Neuronal stem cell (in vitro differentiated cells): ENCODE measurements at places on chromosomes 5 and 9.

DNA sequence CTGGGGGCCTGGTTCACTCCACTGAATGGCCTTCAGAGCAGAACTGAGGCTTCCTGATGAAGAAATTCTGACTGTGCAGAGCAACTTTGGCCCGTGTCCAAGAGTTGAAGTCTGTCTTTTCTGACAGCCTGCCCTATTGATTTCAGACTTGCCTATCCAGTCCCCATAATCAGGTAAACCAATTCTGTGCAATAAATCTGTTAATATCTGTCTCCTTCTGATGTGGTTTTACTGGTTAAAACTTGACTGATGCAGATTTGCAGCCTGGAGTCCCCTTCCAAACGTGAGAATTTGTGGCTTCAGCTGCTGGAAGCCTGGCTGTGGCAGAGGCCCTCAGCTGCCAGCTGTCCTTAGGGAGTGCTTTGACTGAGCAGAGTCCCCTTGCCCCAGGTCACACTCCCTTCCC is 283.9 kb upstream of the ANKRD55 start:
- no peak for DNase-seq

- no peak for DNase-seq
These were observed 275.0 kb downstream of the PLK2 start for GRCh38 chr5:58184910-58185309.

DNA sequence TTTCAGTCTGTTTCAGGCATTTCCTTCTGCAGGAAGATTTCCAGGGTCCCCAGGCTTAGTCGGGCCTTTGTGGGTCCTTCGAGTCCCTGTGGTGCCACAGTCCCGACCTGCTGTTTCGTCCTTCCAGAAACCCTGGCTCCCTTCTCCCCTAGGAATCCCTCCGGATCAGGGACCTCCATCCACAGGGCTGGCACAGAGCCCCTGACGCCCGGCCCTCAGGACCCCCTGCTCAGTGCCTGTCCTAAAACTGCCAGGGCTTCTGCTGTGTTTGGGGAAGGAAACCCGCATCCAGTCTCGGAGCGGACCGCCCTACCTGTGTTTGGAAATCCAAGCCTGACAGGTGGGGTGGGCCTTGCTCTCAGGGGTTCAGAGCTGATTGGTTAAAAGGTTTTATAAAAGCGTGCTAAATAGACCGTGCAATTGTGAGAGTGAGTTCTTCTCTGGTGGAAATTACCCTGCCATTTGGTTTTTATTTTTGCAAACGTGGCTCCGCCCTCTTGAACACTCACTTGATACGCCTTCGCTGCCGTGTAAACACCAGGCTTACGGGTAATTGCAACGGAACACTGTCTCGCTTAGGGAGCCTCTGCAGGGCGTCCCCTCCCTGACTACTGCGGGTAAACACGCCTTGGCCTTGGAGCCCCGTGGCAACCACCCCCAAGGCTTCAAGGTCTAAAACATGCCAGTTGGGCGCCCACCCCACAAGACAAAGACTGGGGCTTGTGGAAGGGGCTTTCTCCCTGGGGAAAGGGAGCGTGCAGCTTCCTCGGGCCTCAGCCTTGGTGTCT is 121.2 kb downstream of the PHF2 start:
- no peak for DNase-seq

- DNase-seq, result no peak
These were observed 216.6 kb downstream of the TLE1 start for GRCh38 chr9:81472701-81473100.

- no peak for DNase-seq
These were observed 41.0 kb downstream of the AOPEP start for GRCh38 chr9:94767331-94768072.

DNA sequence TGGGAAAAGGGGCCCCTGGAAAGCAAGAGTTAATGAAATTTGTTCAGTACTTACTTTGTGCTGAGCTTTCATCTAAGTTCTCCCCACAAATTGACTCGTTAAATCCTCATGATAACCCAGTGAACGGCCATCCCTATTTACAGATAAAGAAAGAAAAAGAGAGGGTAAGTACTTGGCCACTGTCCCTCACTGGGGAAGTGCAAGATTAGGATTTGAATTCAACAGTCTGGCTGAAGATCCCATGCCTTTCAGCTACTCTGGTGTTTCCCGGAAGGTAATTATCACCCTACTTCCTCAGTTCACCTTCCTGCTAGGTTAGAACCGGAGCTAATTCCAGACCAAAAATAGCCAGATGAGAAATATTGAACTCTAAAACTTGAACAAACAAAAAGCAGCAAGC is 269.2 kb upstream of the TLE4 start:
- no peak for DNase-seq

GRCh38 chr9:131441441-131441840 is 47.6 kb downstream of the PRRC2B start:
- no peak for DNase-seq

- DNase-seq, result no peak
These were observed 92.3 kb downstream of the STRBP start for GRCh38 chr9:123175854-123176629.

- no peak for DNase-seq
These were observed 100.3 kb downstream of the MRPS30 start for GRCh38 chr5:44909004-44909403.

GRCh38 chr9:123282362-123283047 is 14.1 kb upstream of the STRBP start:
- DNase-seq, result no peak

- DNase-seq, result no peak
These were observed 36.1 kb upstream of the NXNL2 start for GRCh38 chr9:88498880-88499279.

DNA sequence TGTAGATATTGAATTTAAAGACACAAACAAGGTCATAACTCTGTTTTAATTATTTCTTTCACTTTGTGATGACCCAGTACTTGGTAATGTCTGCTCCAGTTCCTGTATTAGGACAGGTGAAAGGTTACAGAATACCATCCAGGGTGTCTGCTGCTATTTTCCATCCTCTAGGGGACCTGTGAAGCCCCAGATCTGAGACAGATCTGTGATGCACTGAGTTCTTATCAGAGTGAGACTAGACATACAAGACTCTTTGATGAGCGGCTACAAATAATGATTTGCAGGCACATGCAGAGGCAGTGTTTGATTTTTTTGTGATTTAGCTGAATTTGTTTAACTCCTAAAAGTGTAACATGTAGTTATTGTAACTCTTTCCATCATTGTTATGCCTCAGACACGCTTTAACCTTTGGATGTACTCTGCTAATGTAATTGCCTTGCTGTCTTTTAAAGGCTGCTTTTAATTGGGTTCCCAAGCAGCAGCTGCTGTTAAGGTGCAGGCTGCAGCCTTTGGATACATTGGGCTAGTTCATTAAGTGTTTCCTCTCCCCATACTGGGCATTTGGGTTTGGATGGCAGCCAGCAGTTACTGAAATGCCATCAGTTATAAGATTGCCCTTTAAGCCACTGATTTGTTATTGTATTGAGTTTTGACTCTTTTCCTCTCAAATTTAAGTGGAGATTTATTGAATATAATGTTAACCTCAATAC is 63.3 kb downstream of the RASGRF2 start:
- no peak for DNase-seq

DNA sequence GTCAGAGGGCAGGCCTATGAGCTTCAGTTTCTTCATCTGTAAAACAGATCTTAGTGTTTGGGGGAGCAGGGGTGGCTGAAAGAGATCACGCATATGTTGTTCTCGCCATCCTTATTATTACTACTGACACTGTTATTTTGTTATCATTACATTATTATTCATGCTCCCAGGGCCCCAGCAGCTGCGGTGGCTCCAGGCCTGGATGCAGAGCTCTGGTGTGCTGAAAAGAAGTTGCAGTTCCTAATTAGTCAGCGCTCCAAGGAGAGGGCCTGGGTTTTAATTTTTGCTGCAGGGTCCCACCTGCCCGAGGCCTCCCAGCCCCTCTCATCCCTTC is 19.5 kb downstream of the CXXC5 start:
- no peak for DNase-seq

GRCh38 chr9:81145331-81145963 is 543.9 kb downstream of the TLE1 start:
- DNase-seq, result no peak

DNA sequence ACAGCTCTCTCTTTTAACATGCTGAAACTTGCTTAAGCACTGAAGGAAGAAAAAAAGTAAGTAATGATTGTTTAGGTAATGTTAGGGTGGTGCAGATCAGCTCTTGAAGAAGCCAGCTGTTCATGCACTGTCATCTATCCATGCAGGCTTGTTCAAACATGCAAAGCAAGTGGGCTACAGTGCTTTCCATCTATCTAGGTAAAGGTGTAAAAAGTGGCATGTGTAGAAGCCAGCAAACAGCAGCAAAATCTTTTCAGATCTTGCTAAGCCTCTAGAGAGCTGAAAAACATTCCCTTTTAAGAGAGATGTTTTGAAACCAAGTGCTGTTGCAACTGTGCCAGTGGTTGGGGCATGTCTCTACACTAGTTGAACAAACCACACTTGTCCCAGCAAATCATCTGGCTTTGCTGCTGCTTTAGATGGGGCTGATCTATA is 214.4 kb downstream of the EFNA5 start:
- no peak for DNase-seq

GRCh38 chr9:72187121-72187695 is 38.0 kb downstream of the GDA start:
- DNase-seq, result no peak

DNA sequence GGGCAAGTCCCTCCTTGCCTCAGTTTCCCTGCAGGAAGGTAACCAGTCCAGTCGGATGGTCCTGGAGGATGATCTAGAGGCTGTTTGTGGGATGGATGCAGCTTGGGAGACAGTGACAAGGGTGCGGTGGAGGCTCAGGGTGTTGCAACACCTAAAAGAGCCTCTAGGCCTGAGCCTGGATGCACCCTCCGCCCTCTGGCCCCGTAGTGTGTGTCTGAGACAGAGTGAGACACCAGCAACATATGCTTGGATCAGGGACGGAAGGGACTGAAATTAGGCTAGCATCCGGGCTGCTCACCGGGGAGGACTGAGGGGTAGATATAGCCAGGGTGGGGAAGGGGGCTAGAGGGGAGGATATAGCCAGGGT is 1.1 kb downstream of the CRAT start:
- DNase-seq, result no peak

- no peak for DNase-seq
These were observed 596.9 kb downstream of the PDE4D start for GRCh38 chr5:59296317-59297264.

DNA sequence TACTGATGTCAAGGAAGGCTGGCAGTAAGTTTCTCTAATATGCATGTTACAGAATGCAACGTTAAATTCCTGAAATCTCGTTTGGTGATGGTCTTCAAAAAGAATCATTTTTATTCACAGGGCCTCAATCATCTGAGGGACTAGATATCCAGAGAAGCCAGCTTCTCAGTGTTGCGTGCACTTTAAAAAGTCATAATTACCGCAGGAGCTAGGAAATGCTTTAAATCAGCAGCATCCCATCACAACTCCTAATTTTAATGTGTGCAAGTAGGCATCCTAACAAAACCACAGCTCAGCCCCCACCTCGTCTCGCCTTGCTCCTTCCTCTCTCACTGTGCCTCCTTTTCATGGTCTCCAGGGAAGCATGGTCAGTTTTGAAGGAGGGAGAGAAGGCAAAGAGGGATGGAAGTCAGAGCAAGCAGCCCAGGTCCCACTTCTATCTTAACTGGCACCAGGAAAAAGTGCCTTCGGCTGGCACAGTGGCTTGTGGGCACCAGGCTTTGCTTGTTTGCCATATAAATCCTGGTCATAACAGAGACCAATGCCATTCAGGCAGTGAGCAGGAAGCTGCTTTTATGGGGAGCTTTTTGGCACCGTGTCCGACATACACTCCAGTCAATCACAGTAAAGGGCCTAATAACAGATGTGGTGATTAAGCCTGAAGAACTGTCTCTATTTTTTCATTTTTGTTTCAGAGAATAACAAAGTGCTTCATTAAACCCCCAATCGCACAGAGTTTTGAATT is 21.4 kb downstream of the MEGF10 start:
- DNase-seq, result no peak

GRCh38 chr5:14256026-14256690 is 113.0 kb downstream of the TRIO start:
- DNase-seq, result no peak

GRCh38 chr5:56270058-56270457 is 36.9 kb upstream of the ANKRD55 start:
- no peak for DNase-seq

DNA sequence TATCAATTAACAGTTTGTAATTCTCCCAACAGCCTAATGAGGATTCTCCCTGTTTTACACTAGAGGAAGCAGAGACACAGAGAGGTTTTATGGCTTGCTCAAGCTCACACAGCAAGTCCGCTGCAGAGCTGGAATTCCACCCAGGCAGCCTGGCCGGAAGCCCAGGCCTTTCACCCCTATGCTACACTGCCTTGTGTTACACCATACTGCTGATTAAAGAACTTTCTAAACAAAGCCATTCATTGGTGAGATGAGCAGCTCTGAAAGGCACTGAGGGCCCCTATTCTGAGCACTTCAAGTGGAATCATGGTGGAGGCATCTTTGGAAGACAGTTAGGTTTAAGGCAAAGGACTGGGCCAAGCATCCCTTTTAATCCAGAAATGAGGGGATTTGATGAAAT is 14.7 kb upstream of the LARP1 start:
- no peak for DNase-seq

- DNase-seq, result peak; percentile 11
These were observed 35.0 kb upstream of the DMRT1 start for GRCh38 chr9:806285-807156.
